NT2/D1 (cell line): ENCODE measurements at places on chromosomes 6 and 20.

GRCh38 chr6:11309947-11310665, 77.6 kb upstream of the NEDD9 start:
- no peak for DNase-seq

- DNase-seq, result no peak
These were observed 3.9 kb upstream of the SDCBP2 start for GRCh38 chr20:1332749-1333300.

DNA sequence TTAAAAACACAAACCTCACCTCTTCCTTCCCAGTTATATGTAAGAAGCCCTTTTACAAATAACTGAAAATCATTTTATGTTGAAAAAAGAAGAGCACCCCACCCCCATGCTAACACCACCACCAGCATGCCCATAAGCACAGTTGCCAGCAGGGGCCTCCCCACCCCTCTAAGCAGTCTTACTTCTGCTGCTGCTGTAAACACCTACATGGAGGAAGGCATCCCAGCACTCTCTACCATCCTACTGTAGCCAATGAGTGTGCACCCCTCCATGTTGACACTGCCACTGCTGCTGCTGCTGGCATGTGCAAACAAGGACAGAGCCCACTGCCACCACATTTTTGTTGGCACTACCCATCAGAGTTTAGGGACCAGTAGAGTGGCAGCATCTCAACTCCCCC, 49.6 kb upstream of the PHIP start:
- DNase-seq, result no peak

DNA sequence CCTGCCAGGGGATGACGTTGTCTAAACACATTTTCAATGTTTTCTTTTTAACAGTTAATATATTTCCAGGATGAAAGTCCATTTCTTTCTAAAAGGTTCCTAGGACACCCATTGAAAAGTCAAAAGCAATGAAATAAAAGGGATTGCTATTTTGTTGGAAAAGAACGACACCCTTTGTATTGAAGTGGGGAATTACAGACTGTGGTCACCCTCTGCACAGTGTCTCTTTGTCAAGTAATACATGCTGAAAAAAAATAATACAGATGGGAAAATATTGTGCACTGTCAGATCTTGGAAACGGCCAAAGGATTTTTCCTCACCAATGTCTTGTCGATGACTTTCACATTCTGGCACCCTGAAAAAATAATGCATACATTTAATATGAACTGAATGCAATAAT, 56.9 kb downstream of the HAO1 start:
- no peak for DNase-seq

DNA sequence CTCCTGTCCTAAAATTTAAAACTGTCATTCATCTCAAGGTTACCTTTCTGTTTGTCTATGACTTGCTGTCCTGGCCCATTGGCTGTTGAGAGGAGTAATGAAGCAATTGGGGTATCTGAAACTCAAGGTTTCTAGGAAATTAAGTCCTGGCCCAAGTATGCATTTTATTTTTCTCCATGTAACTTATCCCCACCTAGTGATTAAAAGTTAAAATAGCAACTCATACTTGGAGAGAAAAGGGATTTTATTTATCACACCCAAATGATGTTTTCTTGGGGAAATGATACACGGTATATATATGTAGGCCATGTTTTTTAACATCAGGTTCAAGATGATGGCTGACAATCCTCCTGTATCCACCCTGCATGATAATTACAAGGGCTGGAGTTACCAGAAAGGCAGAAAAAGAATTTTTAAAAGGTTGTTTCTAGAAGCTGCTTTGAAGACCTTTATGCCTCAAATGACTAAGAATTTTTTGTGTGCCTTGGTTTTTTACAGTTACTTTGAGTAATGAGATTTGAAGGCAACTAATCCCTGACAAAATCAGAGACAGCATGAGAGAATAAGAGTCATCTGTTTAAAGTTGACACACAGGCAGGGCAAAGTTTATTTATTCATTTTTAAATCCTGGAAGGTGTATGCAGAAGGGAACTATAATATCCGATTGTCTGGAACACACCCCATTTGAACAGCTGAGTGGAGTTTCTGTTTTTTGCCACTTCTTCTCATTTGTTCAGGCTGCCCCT, 28.9 kb upstream of the C6orf58 start:
- no peak for DNase-seq

- no peak for DNase-seq
These were observed 3.3 kb upstream of the PRDM1 start for GRCh38 chr6:106082735-106083398.

DNA sequence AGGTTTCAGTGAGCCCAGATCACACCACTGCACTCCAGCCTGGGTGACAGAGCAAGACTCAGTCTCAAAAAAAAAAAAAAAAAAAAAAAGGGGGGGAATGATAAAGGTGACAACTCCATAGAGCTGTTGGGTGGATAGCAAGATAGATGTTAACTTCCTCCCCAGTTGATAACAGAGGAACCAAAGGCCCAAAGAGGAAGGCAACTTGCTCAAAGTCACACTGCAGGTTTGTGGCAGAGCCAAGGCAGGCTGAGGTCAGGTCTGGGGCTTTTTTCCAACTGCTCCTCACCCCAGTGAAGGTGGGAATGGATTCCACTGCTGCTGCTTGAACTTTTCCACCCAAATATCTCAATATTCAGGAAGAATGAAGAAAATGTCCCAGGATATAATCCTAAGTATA, 26.7 kb downstream of the HCK start:
- DNase-seq, result no peak

DNA sequence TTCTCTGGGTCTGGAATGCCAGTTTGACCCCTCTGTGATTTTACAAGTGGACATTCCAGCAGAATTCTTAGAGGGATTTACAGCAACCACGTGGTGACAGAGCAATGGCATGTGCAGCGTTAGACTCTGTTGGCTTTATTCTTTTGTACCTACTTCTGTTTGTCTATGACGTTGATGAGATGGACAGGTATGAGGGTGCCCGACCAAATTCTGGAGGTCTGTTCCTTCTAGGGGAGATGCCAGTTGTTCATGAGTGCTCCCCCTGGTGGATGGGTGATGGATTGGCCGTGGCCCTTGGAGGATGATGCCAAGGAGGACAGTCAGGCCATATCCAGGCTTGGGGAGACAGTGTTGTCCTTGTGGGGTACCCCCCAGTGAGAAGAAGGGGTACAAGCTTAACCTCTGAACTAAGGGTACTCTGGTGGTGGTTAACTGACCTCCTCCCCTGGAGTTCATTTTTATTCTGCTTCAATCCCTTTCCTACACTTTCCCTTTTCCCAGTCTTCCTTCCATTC, 198.6 kb downstream of the DTNBP1 start:
- no peak for DNase-seq

DNA sequence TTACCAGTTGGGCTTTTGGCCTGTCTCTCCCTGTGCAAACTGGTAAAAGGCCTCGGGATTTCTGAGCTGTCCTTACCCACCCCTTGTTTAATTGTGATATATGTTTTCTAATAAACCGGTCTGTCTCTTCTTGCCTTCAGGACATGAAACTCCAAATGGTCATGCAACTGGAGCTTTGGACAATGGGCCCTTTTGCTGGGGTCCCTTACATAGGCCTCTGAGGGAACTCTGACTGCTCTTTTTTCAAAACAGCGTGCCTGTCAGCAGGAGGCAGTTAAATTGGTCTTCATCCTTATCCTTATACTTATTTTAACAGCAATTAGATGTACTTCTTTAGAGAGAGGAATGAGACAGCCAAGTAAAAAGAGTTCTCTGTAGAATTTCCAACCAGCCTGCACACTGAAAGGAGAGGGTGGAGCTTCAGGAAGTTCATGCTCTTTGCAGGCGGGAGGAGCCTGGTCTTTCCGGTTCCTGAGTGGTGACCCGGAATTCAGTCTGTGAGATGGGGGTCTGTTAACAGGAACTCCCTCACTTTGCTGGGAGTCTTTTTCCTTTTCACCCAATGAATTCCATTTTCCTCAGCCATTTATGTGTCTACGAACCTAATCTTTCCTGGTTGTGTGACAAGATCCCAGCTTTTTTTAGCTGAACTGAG, 299.6 kb upstream of the GJE1 start:
- no peak for DNase-seq

DNA sequence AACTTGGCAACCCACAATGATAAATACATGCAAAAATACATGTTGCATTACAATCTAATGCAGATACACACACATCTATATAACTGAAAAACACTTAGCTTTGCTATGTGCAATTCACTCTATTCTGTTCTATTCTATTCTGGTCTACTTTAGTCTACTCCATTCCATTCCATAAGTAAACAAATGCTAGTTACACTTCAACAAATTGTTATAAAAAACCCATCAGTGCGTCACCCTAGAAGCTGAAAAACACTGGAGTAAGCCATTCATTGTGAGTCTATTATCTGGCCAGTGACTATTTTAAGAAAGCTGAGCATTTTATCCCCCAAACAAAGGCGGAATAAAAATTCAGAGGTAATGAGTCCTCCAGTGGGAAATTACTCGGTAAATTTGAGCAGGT, 315.7 kb upstream of the EPHA7 start:
- DNase-seq, result no peak

DNA sequence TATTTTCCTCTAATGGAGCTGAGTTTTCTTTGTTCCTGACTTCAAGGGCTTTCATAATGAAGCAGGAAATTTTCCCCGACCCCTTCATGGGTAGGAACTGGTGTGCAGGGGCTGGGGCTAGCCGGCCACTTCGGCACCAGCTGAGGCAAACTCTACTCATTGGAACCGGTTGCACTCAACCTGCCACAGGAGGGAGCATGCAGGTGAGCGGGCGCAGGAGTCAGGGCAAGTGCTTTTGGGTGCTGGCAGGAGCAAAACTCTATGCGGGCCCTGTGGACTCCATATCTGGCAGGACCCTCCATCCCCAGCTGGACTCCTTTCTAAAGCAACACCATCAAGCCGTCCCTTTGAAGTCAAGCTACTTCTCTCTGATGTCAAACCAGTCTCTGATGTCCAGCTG, 244.2 kb downstream of the EPM2A start:
- no peak for DNase-seq

DNA sequence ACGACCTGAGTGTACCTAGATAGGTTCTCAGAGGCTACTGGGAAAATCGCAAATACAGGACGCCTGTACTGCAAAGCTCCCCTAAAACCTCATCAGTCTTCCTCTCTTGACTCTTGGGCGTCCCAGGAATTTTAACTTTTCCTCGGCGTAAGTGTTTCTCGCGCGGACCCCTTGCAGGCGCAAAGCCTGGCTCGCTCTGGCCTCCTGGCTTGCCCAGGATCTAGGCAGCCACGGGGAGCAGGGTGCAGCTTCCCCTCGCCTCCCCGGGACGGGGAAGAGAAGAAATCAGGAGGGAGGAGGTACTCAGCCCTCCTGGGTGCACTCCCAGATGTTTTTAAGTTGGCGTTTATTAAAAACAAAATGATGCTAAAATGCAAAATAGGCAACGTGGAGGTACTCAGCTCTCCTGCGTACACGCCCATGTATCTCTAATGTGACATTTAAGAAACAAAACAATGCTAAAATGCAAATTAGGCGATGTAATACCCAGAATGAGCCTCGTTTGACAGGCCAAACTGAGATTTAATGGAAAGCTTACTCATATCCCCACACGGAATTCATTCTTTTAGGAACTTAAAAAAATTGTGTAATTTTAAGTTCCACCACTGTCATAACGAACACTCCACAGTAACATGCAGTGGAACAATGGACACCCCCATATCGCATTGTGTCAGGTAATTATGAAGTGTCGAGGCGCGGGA, 1.6 kb upstream of the SOBP start:
- no peak for DNase-seq

GRCh38 chr20:38450412-38450975, 15.4 kb upstream of the SNHG17 start:
- no peak for DNase-seq

GRCh38 chr6:167497428-167498056, 172.7 kb downstream of the TTLL2 start:
- DNase-seq, result no peak

- no peak for DNase-seq
These were observed 16.2 kb downstream of the L3MBTL3 start for GRCh38 chr6:130034378-130035146.

GRCh38 chr6:140051521-140052512, 677.4 kb upstream of the CITED2 start:
- no peak for DNase-seq

DNA sequence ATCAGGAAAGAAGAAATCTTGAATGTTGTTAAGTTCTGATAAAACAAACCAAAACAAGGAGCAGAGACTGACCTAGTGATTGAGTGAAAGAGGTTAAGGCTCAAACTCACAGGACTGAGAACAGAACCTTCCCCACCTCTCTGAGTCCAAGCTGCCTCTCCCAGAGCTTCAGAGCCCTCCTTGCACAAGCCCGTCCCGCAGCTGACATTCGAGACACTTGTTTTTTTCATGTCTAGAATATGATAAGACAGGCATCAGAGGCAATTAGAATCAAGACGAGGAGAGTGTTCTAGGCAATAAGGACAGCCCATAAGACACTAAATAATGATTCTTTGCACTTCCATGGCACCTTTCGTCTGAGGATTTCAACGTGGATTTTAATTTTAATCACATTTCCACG, 140.6 kb downstream of the PXDC1 start:
- DNase-seq, result no peak
